ENCODE measurements at places on chromosomes 16 and 17.

GRCh38 chr17:16905593-16906191, 66.2 kb downstream of the TNFRSF13B start:
- no peak for DNase-seq

DNA sequence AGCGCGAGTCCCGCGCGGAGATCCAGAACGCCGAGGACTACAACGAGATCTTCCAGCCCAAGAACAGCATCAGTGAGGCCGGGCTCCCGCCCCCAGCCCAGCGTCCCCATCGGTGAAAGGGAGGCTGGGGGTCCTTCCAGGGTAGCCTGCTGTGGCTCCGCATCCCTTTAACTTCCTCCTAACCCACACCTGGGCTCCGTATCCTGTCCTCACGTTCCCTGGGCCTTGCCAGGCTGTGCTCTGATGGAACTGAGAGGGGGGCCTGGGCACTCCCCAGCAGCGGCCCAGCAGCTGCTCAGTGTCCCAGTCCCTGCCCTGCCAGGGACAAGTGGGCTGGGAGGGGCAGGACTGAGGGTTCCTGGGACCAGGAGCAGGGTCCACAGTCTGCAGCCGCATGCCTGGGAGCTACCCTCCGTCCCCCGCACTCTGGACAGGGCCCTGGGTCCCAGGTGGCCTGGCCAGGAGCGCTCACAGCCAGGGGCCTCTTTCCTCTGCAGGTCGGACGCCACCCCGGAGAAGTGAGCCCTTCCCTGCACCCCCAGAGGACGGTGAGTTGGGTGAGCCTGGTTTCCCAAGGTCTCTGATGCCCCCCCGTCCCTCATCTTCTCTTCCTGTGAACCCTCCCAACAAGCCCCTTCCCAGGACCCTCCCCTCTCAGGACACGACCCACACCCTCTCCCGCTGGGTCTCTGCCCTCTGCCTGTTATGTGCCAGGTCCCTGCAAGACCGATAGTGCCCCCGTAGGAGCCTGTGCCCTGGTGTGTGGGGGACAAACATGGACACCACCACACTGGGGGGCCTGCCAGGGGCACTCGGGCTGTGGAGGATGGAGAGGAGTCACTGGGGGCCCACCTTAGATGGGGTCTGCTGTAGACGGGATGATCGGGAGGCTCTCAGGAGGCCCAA, 18.1 kb downstream of the KATNB1 start:
- DNase-seq: peak; percentile 47

GRCh38 chr17:43767713-43768059, 9.1 kb upstream of the SOST start:
- DNase-seq: no peak

DNA sequence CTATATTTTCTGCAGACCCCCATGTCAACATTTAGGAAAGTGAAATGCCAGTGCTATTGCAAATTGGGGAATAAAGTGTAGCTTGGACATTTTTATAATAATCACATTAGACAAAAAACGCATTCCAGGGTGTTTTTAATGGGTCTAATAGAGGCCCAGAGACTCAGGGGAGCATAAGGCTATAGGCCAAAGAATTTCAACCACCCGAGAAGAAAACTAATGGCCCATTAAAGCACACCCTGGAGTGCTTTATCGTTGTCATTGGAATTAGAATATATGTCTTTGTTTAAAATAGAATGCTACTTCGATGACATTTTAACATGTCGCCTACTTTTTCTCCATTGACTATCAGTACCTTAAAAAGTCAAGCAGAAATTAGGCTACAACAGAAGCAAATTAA, 414.1 kb upstream of the CDH8 start:
- no peak for DNase-seq

GRCh38 chr17:44556166-44556831, 985 bp upstream of the FZD2 start:
- no peak for DNase-seq

- peak; percentile 75 for DNase-seq
Measured at GRCh38 chr16:72848759-72849664, 198.9 kb downstream of the ZFHX3 start.

- DNase-seq: no peak
Measured at GRCh38 chr17:73348018-73348828, 36.4 kb upstream of the CDC42EP4 start.

DNA sequence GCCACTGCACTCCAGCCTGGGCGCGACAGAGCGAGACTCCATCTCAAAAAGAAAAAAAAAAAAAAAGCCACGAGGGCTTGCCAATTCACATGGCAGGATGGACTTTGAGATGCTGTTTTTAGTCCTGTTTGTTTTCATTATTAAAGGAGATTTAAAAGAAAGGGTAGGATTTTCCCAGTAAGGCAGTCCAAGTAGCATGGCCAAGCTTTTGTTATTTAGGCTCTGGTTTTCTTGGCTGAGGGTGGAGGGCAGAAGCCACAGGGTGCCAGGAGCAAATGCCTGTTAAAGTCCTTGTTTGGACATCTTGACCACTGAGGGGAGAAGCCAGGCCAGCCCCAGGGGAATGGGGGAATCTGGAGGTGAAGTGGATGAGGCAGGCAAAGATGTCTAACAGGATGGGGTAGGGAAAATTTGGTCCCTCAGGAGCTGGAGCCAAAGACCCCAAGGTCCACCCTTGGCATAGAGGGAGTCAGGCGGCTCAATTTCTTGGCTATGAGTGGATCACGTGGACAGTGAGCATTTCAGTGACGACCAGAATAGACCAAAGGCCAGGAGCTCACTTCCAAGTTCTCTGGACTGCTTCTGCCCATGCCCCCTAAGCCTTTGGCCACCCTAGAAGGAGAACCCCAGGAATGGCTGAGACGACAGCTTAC, 20.8 kb upstream of the PLLP start:
- DNase-seq: no peak

DNA sequence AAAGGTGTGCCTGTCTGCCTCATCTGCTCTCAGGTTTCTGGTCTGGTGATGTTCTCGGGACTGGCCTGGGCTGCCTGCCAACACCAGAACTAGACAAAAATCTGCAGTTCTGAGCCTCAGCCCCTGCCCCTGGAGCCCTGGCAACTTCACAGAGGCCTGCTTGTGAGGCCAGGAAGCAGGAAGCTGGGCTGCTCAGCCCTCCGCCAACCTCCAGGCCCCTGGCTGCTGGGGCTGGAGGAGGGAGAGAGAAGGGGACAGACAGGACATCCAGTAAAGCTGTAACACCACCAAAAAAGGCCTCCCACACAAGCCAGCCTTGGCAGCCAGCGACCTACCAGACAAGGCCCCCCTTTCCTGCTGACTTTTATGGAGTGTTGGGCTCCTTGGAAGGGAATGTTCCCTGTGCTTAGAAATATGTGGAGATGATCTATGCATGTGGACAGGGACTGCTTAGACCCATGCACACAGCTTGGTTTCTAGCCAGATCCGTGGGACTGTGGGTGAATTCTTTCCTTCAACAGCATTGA, 157.6 kb downstream of the XYLT1 start:
- DNase-seq: no peak

- no peak for DNase-seq
Measured at GRCh38 chr17:31413081-31413799, 21.8 kb downstream of the RAB11FIP4 start.

GRCh38 chr17:7435676-7436555, 681 bp downstream of the TMEM102 start:
- peak; percentile 70 for DNase-seq

DNA sequence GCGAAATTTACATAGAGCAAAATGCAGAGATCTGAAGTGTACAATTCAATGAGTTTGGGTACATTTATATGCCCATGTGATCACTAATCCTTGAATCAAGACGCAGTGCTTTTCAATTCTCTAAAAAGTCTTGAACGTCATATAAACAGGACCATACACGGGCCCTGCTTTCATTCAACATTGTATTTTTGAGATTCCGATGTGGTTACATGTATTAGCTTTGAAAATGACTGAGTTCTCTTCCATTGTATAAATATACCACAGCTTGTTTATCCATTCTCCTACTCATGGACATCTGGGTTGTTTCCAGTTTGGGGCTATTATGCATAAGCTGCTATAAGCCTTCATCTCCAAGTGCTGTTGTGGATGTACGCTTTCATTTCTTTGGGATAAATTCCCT, 45.5 kb downstream of the ZCCHC14 start:
- no peak for DNase-seq

- no peak for DNase-seq
Measured at GRCh38 chr17:50093246-50093645, 1.9 kb upstream of the PDK2 start.

GRCh38 chr17:32258383-32259140, 7.1 kb upstream of the RHBDL3 start:
- DNase-seq: no peak

DNA sequence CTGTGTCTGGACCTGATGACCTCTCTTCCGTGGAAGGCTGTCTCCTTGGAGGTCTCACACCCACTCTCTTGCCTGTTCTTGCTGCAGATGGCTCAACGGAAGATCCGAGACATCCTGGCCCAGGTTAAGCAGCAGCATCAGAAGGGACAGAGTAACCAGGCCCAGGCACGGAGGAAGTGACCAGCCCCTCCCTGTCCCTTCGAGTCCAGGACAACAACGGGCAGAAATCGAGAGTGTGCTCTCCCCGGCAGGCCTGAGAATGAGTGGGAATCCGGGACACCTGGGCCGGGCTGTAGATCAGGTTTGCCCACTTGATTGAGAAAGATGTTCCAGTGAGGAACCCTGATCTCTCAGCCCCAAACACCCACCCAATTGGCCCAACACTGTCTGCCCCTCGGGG, 52.1 kb downstream of the IGF2BP1 start:
- DNase-seq: no peak

GRCh38 chr16:85571813-85572619, 41.1 kb upstream of the GSE1 start:
- no peak for DNase-seq

- no peak for DNase-seq
Measured at GRCh38 chr16:56450275-56450985, 702 bp downstream of the NUDT21 start.

- DNase-seq: no peak
Measured at GRCh38 chr17:42673266-42673884, 3.4 kb downstream of the PLEKHH3 start.

- no peak for DNase-seq
Measured at GRCh38 chr17:3846437-3847164, 555 bp upstream of the NCBP3 start.

DNA sequence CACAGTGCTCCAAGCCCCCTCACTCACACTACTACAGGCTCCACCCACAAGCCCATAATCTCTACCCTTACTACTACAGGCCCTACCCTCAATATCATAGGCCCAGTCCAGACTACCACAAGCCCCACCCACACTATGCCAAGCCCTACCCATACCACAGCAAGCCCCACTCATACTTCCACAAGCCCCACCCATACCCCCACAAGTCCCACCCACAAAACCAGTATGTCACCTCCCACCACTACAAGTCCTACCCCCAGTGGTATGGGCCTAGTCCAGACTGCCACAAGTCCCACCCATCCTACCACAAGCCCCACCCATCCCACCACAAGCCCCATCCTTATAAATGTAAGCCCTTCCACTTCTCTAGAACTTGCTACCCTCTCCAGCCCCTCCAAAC, 13.8 kb downstream of the RIPOR1 start:
- DNase-seq: no peak

DNA sequence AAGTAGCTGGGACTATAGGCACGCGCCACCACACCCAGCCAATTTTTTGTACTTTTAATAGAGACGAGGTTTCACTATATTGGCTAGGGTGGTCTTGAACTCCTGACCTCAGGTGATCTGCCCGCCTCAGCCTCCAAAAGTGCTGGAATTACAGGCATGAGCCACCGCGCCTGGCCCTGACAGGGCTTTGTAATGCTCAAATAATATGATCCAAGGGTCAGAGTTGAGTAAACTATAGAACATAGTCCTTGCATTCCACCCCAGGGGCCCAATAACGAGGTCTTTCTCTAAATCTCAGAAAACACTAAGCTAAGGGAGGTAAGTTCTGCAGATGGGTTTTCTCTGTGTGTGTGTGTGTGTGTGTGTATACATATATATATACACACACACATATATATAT, 5.8 kb upstream of the MEOX1 start:
- no peak for DNase-seq

DNA sequence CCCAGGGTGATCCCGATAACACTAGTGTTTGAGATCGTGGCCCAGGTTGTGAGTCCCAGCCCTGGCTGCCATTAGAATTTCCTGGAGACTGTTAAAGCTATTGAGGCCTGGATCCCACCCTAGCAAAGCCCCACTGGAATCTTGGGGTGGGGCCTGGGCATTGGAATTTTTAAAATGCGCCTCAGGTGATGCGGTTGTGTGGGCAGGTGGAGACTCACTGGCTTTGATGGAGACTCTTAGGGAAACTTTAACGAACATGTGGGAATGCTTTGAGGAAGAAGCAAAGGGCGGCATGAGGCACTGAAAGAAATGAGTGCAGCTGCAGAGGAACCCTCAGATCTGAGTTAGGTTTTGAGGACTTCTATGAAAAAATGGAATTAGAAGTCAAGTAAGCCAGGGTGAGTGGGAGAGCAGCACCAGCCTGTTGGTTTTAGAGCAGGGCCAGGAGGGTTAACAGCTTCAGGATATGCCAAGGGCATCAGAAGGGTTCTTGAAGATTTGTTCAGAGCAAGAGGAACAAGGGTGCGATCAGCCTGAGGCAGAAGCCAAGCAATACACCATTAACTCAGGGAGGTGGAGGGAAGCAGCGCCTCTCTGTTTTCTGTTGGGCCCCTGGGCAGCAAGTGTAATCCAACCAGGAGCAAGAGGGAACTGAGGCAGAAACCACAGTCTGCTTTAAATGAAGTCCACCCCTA, 42.5 kb downstream of the KSR1 start:
- DNase-seq: no peak

DNA sequence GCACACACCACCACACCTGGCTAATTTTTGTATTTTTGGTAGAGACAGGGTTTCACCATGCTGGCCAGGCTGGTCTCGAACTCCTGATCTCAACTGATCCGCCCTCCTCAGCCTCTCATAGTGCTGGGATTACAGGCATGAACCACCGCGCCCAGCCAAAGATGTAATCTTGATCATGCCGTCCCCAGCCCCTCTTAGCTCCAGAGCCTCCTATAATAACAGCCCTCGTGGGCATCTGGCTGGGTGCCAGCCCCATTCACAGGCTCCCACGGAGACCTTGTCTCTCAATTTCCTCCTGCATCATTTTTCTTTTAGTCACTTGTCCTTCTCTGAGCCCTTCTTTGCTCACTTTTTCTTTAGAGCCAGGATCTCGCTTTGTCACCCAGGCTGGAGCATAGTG, 94.2 kb downstream of the KATNIP start:
- DNase-seq: no peak

GRCh38 chr16:48232493-48233040, 11.5 kb upstream of the LONP2 start:
- DNase-seq: no peak

DNA sequence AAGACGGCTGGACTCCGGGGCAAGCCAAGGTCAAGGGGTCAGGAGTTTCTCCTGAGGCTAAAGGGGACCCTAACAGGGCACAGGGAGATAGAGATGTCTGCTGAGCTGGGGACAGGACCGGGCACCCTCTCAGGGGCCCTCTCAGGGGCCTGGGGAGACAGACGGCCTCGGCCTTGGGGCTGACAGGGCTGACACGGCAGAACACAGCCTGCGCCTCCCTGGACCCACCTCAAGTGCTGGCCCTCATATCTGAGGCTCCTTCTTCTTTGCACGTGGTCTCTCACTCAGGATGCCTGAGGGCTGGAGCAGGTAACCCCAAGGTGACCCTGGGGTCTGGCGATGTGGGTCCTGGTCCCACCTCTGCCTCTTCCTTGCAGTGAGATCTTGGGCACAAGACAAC, 186.9 kb upstream of the TNRC6C start:
- DNase-seq: no peak

Measured in RWPE2 (cell line).